Activated B cell treated with CpG ODN at 0.5 μM for 24 hours (primary cell): ENCODE measurements at places on chromosomes 2 and 18.

GRCh38 chr2:160257743-160258491 lies 57.8 kb upstream of the ITGB6 start:
- no peak for DNase-seq

DNA sequence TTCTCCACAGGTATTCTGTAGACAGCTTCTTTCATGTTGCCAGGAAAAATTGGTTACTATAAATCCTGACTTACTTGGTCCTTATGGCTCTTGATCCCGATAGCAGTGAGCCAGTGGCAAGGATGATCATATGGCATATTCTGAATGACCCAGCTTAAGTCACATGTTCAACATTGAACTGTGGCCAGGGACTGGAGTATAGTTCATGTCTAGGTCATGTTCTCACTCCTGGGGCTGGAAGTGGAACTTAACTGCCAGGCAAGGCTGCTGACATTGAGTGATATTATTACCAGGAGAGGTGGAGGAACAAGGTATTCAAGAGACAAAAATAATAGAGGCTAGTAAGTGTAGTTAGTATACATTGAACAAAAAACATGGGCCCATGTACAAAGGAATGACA lies 26.2 kb downstream of the R3HDM1 start:
- DNase-seq: no peak

DNA sequence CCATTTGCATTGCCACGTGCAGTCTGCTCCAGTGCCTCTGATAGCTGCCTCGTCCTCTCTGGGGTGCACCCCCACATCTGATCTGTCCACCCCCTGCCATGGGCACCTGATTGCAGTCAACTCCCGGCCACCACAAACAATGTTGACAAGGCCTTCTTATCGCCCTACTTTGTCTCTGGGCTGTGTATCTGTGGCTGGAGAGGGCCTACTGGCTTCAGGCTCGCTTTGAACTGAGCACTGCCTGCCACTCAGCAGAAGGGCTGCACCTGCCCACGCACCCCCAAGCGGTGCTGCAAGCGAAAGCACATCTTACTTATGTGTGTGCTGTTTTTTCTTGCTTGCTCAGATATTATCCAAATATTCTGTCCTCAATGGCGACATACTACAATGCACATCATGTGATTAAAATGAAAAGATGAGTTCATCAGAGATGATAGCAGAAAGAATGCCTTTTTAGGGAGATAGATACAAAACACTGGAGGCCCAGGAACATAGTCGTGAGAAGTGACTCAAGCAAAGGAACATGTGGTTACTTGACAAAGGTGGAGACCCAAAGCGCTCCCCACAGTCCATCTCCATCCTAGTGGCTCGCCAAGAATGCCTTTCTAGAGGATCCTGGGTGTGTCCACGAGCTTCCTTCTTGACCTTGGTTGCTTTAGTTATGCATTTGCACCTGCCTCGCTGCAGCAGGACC lies 28.8 kb downstream of the FBLN7 start:
- no peak for DNase-seq

DNA sequence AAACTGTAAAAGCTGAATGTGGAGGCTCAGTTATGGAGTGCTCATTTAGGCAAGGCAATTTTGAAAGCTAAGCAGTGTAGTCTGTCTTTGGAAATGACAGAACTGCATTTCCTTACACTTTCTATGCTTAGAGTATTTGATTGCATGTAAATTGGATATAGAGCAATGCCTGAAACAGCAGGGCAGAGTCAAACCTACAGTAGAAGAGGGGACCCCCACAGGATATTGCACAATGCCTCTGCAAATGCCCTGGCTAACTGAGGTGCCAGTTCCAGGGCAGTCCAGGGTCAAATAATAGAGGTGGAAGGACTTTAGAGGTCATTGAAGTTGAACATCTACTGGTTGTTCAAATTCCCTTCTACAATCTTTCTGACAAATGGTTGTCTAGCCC lies 2.2 kb downstream of the TMEM178A start:
- no peak for DNase-seq
